ENCODE measurements at places on chromosomes 3 and 15.

DNA sequence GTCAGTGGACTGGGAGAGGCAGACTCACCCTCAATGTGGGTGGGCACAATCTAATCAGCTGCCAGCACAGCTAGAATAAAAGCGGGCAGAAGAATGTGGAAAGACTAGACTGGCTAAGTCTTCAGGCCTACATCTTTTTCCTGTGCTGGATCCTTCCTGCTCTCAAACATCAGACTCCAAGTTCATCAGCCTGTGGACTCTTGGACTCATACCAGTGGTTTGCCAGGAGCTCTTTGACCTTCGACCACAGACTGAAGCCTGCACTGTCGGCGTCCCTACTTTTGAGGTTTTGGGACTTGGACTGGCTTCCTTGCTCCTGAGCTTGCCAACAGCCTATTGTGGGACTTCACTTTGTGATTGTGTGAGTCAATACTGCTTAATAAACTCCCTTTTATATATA lies 68.0 kb downstream of the CNTN3 start:
- no peak for DNase-seq

DNA sequence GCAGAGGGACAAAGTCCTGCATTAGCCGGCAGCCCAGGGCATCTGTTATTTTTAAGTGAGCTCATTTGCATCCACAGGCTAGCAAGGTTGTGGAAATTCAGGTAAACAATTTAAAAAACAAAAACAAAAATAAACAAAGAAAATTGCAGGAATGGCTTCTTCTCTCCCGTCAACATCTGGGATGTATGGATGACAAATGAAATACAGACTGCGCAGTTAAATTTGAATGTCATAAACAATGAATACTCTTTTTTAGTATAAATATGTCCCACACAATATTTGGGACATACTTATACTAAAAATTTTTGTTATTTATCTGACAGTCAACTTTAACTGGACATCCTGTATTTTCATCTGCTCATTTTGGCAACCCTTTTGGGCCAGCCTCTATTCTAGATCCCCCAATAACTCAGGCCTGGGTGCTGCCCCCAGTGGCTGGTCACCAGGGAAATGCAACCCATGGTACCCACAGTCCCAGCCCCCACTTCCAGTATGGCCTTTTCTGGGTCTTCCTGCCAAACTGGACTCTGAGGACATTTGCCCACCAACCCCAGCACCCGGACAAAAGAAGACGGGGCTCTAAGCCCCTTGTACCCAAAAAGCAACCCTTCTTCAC lies 12.7 kb downstream of the GRM2 start:
- DNase-seq = no peak

DNA sequence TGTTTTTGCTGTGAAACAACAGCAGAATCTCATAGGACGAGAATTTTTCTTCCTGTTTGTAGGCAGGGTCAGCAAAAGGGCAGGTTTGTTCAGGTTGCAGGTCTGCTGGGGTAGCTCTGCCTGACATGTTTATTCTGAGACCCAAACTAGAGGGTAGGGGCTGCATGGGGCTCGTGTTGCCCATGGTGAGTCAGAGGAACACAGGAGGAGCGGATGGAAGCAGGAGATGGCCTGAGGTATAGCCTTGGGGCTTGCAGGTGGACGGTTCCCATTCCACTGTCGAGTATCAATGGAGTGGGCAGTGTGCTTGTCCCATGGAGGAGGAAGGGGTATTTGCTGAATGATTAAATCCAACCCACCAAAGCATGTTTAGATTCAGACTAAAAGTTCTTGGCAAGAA lies 138.9 kb downstream of the APBA2 start:
- DNase-seq = no peak

GRCh38 chr3:39156421-39156820 lies 3.0 kb upstream of the CSRNP1 start:
- DNase-seq = no peak

GRCh38 chr3:64176461-64176996 lies 48.7 kb downstream of the PRICKLE2 start:
- DNase-seq = no peak

DNA sequence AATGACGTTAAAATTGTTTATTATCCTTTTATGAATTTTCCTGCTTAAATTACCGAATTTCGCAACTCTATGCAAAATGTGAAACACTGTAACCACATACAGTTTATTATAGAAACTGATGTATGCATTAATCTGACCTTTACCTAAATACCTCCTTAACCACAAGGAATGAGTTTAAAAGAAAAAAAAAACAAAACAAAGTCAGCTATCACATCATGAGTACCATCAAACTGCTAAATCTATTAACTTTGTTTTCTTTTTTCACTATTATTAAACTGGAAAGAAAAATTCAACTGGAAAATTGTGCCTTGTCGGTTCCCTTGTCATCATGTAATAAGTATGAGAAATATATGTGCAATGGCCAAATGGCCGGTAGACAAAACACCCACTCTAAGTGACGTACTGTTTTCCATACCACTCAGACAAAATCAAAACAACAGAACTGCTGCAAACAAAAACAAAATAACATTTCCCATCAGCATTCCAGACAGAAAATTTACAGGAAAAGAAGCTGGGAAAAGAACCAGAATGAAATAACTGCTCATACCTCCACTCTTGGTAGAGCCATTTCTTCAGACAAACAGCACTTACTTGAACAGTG lies 415.3 kb downstream of the FOXP1 start:
- DNase-seq = no peak

GRCh38 chr3:11019116-11019819 lies 26.7 kb downstream of the SLC6A1 start:
- no peak for DNase-seq

GRCh38 chr3:170862618-170863374 lies 7.2 kb downstream of the RPL22L1 start:
- no peak for DNase-seq

DNA sequence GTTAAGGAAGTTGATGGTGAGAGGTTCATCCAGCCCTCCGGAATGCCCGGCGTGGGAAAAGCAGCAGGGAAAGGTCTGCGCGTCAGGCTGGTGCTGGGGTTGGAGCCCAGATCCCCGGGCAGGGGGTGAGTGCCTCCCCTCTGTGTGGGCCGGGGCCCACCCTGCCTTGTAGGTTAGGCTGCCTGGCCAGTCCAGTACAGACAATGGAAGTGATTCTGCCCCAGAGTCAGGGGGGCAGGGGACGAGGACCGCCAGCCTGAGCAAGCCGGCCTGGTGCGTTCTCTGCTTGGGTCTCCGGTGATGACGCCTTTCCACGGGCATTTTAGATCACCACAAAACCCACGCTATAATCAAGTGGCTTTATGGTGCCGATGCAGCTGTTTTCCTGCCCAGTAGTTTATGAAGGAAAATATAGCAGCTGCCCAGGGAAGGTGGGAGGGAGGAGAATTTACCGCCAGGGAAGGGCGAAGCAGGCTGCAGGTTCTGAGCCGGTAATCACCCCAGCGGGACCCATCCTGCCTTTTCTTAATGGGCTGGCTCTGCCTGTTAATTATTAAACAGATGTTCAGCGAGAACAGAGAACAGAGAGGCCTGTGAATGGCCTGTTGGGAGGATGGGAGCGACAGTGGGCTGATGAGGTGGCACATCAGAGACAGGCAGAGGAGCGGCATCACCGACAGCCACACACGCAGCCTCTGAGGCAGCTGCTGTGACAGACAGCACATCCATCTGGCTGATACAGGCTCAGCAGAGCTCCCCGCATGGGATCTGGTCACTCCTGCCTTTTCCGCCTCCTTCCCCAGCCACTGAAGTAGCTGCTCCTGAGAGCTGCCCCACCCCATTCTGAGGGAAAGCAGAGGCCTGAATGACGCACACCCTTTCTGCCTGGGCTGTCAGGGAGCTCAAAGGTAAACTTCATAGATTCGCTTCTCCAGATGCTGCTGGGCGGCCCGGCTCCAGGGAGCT lies 35.2 kb downstream of the BDH1 start:
- DNase-seq = no peak

DNA sequence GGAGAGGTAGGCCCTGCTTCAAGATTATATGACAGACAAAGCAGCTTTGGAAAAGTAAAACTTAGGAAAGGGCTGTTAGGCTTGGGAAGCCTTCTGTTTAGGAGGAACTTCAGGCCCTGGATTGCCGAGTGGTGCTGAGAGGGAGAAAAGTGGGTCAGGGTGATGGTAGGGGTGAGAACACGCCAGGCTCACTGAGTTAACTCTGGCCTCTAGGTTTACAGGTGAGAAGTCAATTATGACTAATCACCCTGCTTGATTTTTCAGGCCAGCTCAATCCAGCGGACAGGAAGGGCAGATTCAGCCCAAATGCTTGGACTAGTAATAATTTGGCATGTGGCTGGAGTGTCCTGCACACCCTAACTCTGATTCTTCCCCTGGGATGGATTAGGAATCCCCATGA lies 365.1 kb upstream of the LMCD1 start:
- no peak for DNase-seq

GRCh38 chr15:78024519-78024870 lies 53.0 kb downstream of the TBC1D2B start:
- DNase-seq = no peak

- no peak for DNase-seq
Measured at GRCh38 chr15:36301947-36302346, 277.5 kb upstream of the CDIN1 start.

DNA sequence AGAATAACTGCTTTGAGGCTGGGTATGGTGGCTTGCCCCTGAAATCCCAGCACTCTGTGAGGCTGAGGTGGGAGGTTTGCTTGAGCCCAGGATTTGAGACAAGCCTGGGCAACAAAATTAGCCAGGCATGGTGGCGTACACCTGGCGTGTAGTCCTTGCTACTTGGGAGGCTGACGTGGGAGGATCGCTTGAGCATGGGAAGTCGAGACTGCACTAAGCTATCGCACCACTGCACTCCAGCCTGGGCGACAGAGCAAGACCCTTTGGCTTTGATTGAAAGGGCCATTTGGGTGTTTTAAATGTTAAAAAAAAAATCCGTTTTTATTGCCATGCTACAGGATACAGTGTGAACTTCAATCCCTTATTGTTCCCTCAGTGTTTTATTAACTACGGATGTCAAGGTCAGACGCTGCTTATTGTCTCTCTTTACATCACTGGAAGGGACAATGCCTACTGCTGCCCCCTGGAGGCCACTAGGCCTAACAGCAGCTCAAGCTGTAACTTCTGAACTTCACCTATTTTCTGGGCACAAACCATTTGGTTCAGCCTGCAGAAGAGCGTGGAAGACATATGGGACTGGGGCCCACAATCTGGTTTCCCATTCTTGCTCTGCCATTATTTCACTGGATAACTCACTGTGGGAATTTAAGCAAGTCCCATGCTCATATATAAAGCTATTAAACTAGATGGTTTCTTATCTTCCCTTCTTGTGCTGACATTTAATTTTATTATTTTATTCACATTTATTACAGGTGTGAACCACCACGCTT lies 15.3 kb upstream of the IREB2 start:
- no peak for DNase-seq

- peak; percentile 50 for DNase-seq
Measured at GRCh38 chr3:10551821-10552630, 46.6 kb upstream of the ATP2B2 start.

DNA sequence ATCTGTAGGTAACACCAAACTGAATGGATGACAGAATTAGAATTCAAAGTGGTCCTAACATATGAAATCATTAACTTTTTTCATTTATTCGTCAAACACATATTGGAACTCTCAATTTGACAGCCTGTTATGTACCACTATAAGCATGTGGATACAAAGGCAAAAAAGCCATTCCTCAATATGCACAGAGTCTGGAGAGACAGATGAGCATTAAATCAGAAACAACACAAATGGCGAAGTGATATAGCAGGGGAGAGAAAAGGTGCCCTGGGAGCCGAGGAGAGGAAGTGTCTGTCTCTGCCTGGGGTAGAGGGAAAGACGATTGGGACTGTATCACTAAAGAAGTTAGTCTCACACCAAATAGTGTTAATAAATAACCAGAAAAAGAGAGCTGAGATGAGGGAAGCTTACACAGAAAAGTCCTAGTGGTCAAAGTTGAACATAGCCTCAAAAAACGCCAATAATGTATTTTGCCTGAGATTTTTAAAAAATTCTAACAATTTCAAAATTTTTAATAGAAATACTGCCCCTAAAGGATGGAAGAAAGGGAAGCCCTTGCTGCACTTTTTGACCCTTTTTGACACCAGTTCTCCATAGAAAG lies 417.5 kb downstream of the TUSC7 start:
- DNase-seq = no peak

GRCh38 chr15:71400294-71400693 lies 285.0 kb downstream of the THSD4 start:
- DNase-seq = no peak
